ENCODE measurements at places on chromosomes 2 and 18.

DNA sequence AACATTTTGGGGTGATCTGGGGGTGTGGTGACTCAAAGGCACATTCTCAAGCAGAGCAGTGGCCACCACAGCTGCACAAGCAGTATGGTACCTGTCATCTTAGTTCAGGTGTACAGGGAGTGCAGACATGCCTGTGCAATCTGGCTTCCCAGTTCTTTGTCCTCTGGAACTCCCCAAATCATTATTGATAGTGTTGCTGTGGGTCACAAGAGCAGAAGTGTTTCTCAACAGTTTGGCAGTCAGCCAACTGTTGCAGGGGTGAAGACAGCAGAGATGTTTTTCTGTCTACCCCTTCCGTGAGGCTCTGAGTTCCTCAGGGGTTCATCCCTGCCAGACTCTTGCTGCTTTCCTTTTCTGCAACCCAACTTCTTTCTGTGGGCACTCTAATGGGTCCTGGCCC lies 206.5 kb upstream of the ZSWIM2 start:
- no peak for DNase-seq

GRCh38 chr2:103959174-103960128 lies 894.5 kb upstream of the POU3F3 start:
- DNase-seq, result no peak

- DNase-seq, result no peak
Measured at GRCh38 chr2:239351687-239352086, 49.1 kb downstream of the HDAC4 start.

GRCh38 chr2:206260188-206261012 lies 14.1 kb upstream of the ZDBF2 start:
- DNase-seq, result no peak

GRCh38 chr2:130899306-130899705 lies 62.6 kb downstream of the ARHGEF4 start:
- no peak for DNase-seq

DNA sequence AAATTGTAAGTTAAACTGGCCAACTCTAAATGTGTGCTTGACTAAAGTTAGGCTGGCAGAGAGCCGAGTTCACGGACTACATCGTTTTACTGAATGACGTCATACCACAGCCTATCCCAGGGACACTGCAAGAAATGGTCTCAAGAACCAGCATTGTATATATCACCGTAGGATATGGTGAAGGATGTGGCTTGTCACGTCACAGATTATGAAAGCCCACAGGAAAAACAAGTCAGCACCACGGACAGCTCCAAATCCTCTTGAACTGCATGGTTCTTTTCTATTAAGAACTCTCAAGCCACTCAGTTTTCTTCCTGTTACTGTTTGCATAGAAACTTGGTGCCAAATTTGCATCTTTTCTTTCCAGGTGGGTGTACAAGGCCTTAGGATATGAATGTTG lies 85.1 kb upstream of the ACAA2 start:
- no peak for DNase-seq
